ENCODE measurements at places on chromosomes 2 and 18.
A peak's percentile ranks its signal among the peaks of the same experiment; 100 is the strongest.

DNA sequence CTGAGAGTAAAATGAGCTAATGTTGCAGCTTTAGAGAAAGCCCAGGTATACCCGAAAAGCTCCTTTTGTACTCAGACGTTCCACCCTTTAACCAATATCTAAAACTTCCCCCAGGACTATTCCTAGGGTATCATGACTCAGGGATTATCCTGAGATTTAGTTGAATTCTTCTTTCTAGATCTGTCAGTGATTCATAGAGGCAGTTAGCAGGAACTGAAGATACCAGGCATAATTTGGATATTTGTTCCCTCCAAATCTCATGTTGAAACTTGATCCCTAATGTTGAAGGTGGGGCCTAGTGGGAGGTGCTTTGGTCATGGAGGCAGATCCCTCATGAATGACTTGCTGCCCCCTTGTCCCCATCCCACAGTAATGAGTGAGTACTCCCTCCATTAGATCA, 161.2 kb upstream of the LRP1B start:
- no peak for DNase-seq

DNA sequence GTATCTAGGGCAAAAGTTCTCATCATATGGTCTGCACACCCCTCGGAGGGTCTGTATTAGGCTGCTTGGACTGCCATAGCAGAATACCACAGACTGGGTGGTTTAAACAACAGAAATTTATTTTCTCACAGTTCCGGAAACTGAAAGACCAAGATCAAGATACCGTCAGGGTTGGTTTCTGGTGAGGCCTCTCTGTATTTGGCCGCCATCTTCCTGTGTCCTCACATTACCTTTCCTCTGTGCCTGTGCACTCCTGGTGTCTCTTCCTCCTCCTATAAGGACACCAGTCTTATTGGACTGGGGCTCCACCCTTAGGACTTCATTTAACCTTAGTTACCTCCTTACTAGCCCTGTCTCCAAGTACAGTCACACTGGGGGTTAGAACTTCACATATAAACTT, 132.5 kb downstream of the NCOA1 start:
- DNase-seq, result no peak

GRCh38 chr2:197359859-197360258, 49.3 kb upstream of the ANKRD44 start:
- no peak for DNase-seq

GRCh38 chr18:33580546-33580945, 2.5 kb downstream of the ASXL3 start:
- no peak for DNase-seq

- no peak for DNase-seq
Observed at GRCh38 chr2:37244017-37244416, 12.6 kb downstream of the NDUFAF7 start.

DNA sequence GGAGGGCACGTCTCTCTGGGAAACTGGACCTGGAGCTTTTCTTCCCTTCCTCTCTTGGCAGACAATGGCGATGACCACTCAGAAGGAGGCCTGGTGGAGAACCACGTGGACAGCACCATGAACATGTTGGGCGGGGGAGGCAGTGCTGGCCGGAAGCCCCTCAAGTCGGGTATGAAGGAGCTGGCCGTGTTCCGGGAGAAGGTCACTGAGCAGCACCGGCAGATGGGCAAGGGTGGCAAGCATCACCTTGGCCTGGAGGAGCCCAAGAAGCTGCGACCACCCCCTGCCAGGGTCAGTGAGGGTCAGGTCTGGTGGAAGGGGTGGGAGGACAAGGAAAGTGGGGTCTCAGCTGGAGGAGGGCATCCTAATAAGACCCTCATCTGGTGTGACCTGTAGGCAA, 27.3 kb downstream of the IGFBP2 start:
- no peak for DNase-seq

GRCh38 chr2:233270366-233270765, 18.9 kb downstream of the ATG16L1 start:
- DNase-seq, result peak; percentile 21

DNA sequence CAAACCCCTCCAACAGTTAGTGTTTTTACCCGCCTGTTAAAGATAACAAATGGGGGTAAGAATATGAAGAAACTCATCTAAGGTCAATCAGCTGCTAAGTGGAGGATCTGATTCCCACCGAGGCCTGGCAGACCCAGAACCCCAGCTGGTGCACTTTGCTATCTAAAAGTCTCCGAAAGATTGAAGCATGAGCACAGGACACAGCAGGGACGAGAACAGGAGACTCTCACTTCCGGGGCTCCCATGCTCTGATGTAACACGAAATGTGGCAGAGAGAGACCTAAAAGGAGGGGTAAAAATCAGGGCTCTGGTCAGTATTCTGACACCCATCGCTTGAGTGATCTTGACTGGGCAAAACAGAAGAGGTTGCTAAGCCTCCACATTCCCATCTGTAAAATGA, 119.7 kb downstream of the PDCL3 start:
- DNase-seq, result no peak

DNA sequence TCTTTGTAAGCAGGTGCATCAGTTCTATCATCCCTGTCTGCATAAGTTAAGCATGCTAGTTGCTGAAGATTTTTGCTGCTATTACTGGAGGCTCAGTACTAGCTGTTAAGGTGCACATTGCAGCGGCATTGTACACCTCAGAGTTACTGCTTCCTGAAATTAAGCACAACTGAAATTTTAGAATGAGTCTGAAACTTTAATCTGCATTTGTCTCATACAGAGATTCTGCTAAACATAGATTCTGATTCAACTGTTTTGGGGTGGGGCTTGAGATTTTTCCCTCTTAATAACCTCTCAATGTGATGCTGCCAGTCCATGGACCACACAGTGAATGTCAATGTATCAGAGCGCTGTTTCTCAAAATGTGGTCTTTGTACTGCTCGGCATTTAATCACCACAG, 585.7 kb upstream of the GCFC2 start:
- no peak for DNase-seq
